ENCODE measurements at places on chromosomes 5 and 9.

DNA sequence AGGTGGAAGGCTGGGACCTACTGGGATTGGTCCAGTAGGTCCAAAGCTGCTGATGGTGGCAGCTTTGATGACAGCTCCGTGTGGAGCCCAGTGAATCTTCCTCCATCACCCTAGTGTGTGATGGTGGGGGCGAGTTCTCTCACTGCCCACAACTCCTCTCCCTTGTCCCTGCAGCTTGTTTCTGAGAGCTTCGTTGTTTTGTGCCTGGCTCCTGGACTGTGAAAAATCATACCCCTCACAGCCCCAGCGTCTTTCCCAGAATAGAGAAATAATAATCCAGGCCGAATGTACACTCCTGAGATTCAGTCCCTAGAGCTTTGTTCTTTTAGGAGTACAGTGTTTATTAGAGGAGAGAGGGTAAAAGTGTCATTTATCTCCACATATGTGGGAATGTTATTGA lies 372.2 kb downstream of the ENC1 start:
- no peak for DNase-seq

DNA sequence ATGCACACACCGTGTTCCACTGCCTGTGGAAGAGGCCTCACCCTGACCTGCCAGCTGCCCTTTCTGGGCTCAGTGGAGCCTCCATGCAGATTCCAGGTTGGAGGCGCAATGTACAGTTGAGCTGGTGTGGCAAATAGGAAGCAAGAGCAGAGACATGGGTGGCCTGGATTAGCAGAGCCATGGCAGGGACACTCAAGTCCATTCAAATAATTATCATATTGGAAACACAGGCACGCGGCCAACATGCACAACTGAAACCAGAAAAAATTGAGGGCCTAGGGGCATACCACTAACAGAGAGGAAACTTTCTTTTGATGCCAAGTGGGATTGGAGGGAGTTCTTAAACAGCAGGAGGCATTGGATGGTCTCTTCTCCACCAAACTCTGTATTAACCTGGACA lies 35.8 kb downstream of the OTULINL start:
- no peak for DNase-seq

GRCh38 chr5:58988938-58989337 lies 406.1 kb downstream of the RAB3C start:
- no peak for DNase-seq

DNA sequence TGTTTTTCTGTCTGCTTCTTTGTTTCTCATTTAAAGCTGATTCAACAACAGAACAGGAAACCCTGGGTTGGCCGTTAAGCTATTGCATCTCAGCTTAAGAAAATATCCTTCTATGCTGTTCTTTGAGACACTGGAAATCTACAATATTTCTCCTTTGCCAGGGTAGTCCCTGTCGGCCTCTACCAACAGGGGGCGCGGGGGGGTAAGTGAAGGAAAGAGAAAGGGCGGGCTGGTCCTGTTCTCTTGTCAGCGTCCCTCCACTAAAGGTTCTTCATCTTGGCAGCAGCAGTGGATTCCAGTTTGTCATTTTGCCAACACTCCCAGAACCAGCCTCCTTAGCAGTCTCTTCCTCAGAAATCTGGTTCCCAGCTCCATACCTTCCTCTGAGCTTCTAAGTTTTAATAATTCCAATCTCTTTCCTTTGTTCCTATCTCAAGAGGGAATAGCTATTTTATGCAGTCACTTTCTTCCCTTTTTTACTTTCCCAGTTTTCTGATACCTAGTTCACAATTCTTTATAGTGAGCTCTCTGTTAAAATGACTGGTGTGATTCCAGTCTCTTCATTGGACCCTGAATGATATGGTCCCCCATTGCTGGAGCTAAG lies 222.3 kb downstream of the GLIS3 start:
- DNase-seq, result peak; percentile 32

- DNase-seq, result no peak
Observed at GRCh38 chr9:20357037-20357432, 265.3 kb downstream of the MLLT3 start.

- no peak for DNase-seq
Observed at GRCh38 chr5:80399526-80400239, 8.2 kb upstream of the ZFYVE16 start.

- DNase-seq, result no peak
Observed at GRCh38 chr5:32581010-32581785, 4.2 kb upstream of the SUB1 start.

DNA sequence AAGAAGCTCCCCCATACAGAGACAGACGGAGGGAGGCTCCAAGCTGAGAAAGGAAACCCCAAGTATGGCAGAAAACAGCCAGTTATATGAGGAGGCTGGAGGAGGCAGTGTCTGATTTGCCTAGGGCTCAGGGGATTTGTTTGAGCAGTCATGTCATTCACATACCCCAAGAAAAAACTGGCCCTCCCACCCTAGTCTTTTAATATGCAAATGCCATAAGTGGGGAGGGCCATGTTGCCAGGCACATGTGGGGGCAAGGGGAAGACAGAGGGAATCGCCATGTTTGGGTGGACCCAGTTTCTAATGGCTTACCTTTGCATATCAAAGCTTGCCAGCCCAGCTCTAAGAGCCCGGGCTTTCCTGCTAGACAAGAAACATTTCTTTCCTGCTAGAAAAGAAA lies 1163.8 kb downstream of the TAF11L14 start:
- DNase-seq, result no peak

- no peak for DNase-seq
Observed at GRCh38 chr5:78628270-78628992, 20.1 kb downstream of the LHFPL2 start.

DNA sequence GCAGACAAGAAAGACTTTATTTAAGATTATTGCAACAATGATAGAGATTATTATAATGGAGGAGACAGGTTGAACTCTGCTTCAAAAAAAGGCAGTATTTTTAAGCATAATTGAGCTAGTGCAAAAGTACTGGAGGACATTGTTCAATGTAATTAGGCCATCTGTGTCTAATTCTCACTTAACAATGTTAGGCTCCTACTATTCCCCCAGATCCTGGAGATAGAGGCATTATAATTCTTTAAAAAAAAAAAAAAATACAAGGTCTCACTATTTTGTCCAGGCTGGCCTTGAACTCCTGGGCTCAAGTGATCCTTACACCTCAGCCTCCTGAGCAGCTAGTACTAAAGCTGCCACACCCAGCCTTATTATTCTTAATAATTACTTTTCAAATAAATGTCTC lies 193.4 kb upstream of the NUDT12 start:
- DNase-seq, result no peak

DNA sequence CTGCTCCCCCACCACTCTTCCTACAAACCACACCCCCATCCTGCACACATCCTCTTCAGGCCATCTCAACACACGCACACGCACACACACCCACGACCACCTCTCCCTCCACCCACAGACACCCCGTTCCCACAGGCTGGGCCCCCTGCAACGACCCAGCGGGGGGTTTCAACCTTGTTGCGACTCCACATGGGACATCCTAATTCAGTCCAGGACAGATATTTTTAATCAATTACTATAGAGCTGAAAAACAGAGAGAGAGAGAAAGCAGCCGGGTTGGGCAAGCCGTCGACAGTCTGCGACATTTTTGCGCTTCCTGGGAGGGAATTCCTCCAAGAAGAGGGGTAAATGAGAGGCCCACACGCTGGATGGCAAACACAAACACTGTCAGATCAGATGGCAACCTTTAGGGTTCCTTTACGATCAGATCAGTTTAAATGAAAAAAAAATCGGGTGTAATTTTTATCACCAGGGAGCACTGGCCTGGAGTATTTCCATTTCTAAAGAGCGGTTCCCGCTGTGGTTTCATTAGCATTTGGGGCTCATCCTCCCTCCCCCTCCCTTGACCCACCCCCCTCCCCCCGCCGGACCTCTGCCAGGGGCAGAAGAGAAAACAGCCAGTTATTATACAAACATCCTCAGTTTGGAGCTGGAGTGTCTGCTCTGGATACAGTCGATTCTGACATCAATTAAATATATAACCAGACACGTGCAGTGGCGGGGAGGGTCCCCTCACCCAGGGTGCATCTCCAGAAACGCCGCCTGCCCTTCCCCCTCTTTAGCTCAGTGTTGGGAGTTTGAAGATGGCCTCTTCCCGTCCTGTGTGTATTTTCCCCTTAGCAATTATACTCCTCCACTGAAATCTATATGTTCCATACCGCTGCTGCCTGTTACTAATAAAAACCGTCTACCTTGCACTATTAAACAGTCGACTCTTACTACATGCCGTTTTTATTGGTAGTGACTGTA lies 2.3 kb upstream of the IRX2 start:
- DNase-seq, result no peak

DNA sequence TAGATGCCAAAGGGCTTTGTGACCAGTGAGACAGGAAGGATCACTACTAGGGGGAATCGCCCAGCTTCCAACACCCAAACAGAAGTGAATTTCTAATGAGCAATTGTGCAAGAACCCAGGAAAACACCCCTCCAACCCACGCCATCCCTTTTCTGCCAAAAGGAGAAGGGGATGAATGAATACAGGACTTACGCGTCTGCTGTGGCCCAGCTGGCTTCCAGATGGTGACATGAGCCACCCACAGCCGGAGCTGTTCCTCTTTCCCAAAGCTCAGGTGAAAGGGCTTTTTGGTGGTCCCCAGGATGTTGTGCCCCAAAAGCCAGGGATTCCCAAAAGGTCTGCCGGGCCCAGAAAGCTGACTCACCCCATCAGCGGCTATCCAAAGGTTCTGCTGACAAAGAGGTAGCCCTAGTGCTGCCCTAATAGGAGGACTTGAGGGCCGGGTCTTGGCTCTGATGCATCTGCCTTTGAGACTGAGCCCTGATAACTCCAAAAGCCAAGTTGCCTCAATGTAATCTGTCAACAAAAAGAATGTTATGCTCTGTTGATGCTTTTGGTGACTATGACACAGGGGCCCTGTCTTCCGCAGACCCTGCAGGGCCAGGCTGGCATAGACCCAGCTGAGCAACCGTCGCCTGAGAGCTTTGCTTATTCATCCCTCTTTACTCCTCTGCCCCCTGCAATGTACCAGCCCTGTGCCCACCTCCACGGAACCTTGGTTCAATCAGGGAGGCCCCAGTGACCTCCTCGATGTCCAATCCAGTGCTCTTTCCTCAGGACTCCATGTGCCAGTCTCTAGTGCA lies 14.5 kb downstream of the GSN start:
- no peak for DNase-seq
